ENCODE measurements at places on chromosomes 7 and 10. TPM values are rescaled to one million over a fixed set of nuclear protein-coding genes. Genes with fewer than 3 reads are reported as not detected.

- no peak overlapping the region for H3K27ac ChIP-seq
- DNase-seq = peak; percentile 88
- no peaks in the 10 kb centered on the region for H3K27me3 ChIP-seq
- H3K4me3 ChIP-seq = no peak overlapping the region
Observed at GRCh38 chr10:103244666-103245271, 918 bp upstream of the RPEL1 start.

- no peaks in the 10 kb centered on the region for H3K4me1 ChIP-seq
- H3K27ac ChIP-seq = no peak overlapping the region
- DNase-seq = no peak
- H3K36me3 ChIP-seq = no peaks in the 10 kb centered on the region
- H3K27me3 ChIP-seq = no peaks in the 10 kb centered on the region
- no peak overlapping the region for H3K4me3 ChIP-seq
Observed at GRCh38 chr10:45180946-45181875, 134.2 kb downstream of the OR13A1 start.

DNA sequence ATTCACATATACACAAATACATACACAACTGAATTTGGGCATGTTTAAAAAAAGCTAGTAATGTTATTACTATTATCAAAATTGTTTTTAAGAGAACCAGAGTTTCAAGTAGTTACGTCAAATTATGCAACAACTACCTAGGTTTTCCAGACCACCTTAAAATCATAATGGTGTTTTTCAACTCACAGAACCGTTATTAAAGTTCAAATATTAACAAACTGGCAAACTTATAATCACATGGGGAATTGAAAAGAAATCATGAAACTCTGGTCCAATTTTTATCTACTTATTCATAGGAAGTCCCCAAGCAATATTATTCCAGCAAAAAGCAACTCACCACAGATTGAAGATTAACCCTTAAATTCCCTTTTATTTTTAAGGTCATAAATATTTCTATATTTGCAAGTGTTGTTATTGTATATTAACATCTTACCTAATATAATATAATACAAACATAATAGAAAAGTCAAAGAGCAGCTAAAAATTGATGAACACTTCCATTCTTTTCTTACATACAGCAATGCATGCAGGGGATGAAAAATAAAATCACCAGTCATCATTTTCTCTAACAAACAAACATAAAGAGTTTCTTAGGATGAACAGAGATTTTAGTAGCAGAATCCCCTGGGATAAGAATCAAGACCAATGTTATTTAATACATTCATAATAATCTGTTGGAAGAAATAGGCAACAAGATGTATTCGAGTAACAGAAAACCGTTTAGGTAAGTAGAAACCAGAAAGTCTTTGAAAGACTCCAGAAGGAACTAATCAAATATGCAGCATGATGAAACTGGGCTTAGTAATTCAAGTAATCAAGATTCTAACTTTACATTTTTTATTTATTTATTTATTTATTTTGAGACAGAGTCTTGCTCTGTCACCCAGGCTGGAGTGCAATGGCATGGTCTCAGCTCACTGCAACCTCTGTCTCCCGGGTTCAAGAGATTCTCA lies 391.1 kb downstream of the PARD3 start:
- H3K4me3 ChIP-seq = no peak overlapping the region
- peaks cover 7% of the 10 kb centered on the region for H3K4me1 ChIP-seq
- DNase-seq = no peak
- no peaks in the 10 kb centered on the region for H3K27me3 ChIP-seq
- no peaks in the 10 kb centered on the region for H3K36me3 ChIP-seq

FFAR4 gene
- total RNA-seq = not detected

DNA sequence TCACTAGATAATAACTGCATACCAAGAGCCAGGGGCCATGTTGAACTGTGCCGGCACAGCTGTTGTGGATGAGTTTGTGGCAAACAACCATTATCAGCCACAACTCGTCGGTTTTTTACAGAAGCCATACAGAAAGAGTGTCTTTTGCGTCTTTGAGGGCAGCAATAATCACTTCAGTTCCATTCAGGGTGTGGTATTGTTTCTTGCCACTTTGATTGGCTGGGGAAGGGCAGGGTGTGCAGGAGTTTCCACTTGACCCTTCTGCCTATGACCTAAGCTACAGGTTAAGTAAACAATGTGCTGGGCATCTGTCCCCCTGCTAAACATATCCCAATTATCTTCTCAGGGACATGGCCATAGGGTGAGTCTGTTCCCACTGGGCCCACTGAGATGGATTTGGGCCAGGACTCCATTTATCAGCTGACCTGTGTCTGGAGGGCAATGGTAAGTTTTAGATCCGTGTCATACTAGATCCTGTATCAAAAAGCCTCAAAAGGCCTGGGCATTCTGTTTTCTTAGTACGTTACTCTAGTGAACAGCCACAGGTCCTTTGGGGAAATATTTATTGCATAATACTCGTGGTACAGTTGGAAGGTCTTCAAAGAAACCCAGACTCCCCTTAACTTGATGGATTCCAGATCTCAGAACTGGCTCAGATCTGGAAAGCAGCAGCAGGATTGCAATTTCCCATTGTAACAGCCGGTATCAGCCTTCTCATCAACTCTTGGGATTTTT lies 15.9 kb downstream of the ZNF3 start:
- H3K36me3 ChIP-seq = peaks cover 48% of the 10 kb centered on the region
- no peaks in the 10 kb centered on the region for H3K27me3 ChIP-seq
- H3K27ac ChIP-seq = no peak overlapping the region
- H3K4me3 ChIP-seq = no peak overlapping the region
- no peak for DNase-seq

DNA sequence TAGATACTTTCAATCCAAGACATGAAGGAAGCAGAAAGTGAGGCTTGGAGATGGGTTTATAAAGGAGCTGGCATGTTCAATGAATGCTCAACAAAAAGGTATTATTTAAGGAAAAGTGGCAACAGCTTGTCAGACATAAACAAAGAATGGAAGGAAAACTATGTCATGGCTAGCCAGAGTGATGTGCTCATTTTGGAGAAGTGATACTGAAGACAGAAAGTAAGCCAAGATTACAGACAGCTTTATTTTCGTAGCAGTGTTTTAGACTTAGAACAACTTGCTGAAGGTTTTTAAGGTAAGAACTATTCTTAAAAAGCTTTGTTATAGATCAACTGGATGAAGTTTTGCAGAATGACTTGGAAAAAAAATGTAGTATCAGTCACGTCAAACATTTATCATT lies 160.5 kb upstream of the FERD3L start:
- H3K4me1 ChIP-seq = no peaks in the 10 kb centered on the region
- DNase-seq = no peak
- no peak overlapping the region for H3K27ac ChIP-seq
- no peaks in the 10 kb centered on the region for H3K27me3 ChIP-seq
- no peaks in the 10 kb centered on the region for H3K36me3 ChIP-seq

SPRN gene
- 0.24 TPM for total RNA-seq

DNA sequence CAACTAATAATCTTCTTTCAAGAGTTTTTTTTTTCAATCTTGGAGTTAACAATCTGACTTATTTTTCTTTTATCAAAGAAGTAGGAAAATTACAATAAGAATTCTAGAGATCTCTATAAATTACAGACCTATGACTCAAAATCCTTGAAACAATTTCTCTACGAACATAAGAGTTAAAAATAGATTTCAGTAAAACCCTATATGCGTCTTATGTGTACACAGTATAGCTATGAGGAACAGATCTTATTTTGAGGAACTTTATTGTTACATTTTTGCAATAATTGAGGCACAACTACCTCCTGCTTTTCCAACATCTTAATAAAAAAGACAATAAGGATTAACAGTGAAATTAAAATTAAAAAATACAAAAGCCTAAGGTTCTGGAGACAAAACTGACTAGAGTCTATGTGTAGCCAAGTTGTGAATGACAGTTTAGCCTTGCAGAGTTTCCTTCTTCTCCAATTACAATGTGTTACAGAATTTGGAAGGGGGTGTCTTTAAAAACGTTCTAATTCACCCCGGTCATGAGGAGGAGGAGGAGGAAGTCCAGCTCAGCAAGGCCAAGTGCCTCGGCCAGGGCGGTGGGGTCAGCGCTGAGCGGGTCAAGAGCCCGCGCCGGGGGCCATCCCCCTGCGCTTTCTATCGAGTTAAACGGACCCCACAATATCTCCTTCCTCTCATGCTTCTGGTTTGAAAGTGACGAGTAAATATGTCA lies 40.5 kb downstream of the AMZ1 start:
- H3K27ac ChIP-seq = no peak overlapping the region
- H3K27me3 ChIP-seq = no peaks in the 10 kb centered on the region
- DNase-seq = no peak
- H3K36me3 ChIP-seq = peaks cover 20% of the 10 kb centered on the region
- no peaks in the 10 kb centered on the region for H3K4me1 ChIP-seq

DNA sequence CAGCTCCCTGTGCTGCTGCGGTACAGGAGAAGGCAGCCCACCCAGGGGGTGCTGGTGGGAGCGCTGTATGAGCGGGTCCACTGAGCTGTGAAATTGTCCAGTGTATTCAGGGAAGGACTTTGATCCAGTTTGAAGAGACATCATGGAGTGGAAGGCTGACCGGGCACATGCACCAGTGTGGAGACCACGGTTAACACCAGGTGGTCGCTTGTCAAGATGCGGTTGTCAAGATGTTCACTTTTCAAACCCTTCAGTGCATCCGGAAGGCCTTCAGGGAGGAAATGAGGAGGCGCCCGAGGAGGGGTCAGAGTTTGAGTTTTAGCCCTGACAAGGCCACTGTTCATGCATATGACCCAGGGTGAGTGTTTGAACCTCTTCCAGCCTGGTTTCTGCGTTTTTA lies 6.1 kb downstream of the DOCK1 start:
- no peaks in the 10 kb centered on the region for H3K27me3 ChIP-seq
- H3K27ac ChIP-seq = no peak overlapping the region
- DNase-seq = no peak
- H3K4me1 ChIP-seq = no peaks in the 10 kb centered on the region

All from H1 (cell line).